Endothelial cell (in vitro differentiated cells): ENCODE measurements at places on chromosomes 6 and 20.

DNA sequence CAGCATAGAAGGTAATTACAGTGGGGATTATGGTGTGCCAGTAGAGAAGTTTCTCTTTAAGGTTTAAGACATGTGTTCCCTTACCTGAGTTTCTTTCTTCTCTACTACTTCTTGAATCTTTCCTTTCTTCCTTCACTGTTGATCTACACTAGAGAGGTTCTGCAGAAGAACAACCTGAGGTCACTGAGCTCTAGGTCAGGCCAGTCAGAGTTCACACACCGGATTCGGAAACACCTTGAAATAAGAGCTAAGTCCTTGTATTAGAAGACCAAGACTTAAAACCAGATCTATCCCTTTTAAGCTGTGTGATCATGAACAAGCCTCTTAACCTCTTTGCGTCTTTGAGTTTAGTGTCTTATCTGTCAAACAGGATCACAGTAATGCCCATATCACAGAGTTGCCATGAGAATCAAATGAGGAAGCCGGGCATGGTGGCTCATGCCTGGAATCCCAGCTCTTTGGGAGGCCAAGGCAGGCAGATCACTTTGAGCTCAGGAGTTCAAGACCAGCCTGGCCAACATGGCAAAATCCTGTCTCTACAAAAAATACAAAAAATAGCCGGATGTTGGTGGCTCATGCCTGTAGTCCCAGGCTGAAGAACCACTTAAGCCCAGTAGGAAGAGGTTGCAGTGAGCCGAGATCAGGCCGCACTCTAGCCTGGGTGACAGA is 22.0 kb upstream of the TGM3 start:
- no peak for DNase-seq
- no peak overlapping the region for H3K27ac ChIP-seq
- H3K36me3 ChIP-seq, result no peaks in the 10 kb centered on the region
- no peaks in the 10 kb centered on the region for H3K4me1 ChIP-seq
- no peaks in the 10 kb centered on the region for H3K27me3 ChIP-seq
- H3K4me3 ChIP-seq, result no peak overlapping the region

DNA sequence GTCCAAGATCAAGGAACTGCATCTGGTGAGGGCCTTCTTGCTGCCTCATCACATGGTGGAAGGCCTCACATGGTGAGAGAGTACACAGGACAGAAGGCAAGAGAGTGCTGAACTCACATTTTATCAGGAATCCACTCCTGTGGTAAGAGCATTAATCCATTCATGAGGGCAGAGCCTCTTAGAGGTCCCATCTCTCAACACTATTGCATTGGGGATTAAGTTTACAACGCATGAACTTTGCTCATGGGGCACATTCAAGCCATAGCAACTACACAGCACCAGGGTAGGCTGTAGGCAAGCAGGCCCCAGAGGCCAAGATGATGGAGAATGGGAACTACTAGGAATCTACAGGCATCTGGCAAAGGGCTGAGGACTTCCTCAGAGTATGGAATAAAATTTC is 10.0 kb upstream of the TGIF2 start:
- no peak for DNase-seq
- H3K27me3 ChIP-seq, result peaks cover 2% of the 10 kb centered on the region
- H3K36me3 ChIP-seq, result peaks cover 4% of the 10 kb centered on the region
- H3K4me1 ChIP-seq, result no peaks in the 10 kb centered on the region

GRCh38 chr6:142395768-142396231 is 94.0 kb downstream of the ADGRG6 start:
- peak overlapping the region; percentile 86 for H3K27ac ChIP-seq
- no peak for DNase-seq
- H3K4me3 ChIP-seq, result no peak overlapping the region
- no peaks in the 10 kb centered on the region for H3K27me3 ChIP-seq

DNA sequence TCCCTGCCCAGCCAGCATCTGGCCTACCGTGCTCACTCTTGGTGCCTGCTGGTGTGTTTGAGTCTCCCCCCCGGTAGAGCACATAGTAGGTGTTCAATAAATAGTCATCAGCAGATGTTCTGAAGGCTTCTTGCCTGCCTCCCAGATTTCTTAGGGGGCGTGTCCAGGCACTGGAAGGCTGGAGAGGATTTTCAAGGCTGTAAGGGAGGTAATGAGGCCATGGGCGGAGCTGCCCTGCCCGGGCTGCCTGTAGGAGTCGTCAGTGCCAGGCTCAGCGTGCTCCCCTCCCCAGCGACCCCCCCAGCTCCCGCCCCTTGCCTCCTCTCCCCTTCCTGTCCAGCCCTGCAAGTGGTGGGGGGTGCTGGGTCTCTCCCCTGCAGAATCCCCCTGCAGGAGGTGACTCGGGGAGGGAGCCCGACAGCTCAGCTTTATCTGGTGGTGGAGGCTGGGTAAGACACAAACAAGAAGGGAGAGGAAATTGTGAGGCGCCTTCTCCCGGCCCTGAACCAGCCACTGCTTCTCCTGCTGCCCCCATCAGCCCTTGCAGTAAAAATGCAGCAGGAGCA is 55.9 kb downstream of the BCAS4 start:
- no peak overlapping the region for H3K4me3 ChIP-seq
- peaks cover 3% of the 10 kb centered on the region for H3K36me3 ChIP-seq

DNA sequence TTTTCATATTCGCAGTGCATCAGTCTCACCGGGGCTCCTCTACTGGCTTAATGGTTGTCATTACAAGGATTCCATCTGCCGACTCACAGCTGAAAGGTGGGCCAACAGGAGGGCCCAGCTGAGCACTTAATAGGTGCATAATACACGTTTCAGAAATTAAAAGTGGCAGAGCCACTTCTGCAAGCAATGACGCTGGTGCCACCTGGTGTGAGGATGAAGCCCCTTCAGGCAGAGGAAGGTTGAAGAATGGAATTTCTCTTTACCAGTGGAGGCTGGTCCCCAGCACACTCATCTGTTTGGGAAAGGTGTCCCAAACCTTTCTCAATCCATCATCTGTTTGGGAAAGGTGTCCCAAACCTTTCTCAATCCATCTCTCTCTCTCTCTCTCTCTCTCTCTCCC is 8.2 kb upstream of the STMND1 start:
- no peaks in the 10 kb centered on the region for H3K4me1 ChIP-seq
- no peaks in the 10 kb centered on the region for H3K36me3 ChIP-seq
- H3K27me3 ChIP-seq, result peaks cover 1% of the 10 kb centered on the region
- no peak overlapping the region for H3K4me3 ChIP-seq
- no peak overlapping the region for H3K27ac ChIP-seq

DNA sequence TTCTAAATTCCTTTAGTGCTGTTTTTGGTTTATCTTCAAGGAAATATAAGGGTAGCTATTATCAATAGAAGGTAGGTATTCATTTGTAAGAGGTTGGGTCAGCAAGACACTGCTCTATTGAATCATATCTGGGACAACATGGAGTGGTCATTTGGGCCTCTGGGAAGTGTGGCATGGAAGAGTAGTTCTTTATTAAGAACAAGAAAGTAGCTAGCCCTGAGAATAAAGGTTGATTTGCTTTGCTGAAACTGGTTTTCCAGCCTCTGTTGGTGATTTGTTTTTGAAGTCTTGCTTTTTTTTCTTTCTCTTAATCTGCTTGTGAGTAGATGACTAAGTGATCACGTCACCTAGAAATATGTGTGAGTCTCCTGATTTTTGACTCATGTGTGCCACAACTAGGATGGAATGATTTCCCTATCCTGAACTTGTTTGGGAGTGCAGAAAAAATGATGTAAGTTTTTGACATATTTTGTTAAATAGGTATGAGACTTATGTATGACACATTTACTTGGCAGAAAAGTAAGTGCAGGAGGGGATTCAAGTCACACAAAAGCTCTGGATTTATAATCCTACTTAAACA is 381.8 kb downstream of the CENPW start:
- H3K4me3 ChIP-seq, result no peak overlapping the region
- H3K36me3 ChIP-seq, result peaks cover 6% of the 10 kb centered on the region
- no peak overlapping the region for H3K27ac ChIP-seq

DNA sequence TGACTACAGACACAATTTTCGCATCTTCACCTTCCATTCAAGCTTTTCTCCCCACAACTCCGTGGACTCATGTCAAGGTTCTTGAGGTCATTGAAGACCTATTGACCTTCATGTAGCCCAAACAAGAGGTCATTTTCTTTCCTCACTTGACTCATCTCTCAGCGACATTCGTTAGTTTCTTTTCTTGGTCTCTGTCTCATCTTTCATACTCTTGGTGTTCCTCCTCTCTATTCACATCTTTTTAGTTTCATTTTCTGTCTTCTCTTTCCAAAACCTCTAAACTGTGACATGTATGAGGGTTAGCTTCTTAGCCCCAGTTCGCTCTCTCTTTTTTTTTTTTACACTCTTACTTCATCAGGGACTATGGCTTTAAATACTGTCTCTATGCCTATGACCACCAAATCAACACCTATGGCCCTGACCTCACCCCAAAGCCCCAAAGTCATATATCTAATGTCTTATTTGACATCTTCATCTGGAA is 128.6 kb upstream of the BACH2 start:
- DNase-seq, result no peak
- no peaks in the 10 kb centered on the region for H3K4me1 ChIP-seq
- peaks cover 1% of the 10 kb centered on the region for H3K27me3 ChIP-seq
- no peaks in the 10 kb centered on the region for H3K36me3 ChIP-seq

DNA sequence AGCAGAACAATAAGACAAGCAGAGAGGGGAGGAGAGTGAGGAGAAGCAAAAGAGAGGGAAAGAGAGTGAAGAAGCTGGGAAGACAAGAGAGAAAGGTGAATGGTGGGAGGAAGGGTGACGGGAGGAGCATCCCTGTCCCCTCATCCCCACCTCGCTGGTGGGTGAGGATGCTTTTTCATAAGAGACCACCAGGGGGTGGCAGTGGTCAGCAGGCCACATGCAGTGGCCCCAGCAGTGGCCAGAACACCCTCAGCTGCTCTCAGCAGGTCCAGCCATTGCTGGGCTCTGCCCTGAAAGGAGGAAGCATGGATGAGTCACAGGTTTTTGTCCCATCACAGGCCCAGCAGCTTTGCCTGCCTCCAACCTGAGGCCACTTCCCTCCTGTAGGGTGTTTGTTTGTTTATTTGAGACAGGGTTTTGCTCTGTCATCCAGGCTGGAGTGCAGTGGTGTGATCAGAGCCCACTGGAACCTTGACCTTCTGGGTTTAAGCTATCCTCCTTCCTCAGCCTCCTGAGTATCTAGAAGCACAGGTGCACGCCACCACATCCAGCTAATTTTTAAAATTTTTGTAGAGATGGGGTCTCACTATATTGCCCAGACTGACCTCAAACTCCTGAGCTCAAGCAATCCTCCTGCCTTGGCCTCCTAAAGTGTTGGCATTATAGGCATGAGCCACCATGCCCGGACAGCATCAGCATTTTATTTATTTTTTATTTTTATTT is 24.0 kb downstream of the FGD2 start:
- peak; percentile 79 for DNase-seq
- H3K36me3 ChIP-seq, result no peaks in the 10 kb centered on the region
- no peak overlapping the region for H3K27ac ChIP-seq
- no peaks in the 10 kb centered on the region for H3K4me1 ChIP-seq
- H3K4me3 ChIP-seq, result no peak overlapping the region
- H3K27me3 ChIP-seq, result peaks cover 10% of the 10 kb centered on the region

DNA sequence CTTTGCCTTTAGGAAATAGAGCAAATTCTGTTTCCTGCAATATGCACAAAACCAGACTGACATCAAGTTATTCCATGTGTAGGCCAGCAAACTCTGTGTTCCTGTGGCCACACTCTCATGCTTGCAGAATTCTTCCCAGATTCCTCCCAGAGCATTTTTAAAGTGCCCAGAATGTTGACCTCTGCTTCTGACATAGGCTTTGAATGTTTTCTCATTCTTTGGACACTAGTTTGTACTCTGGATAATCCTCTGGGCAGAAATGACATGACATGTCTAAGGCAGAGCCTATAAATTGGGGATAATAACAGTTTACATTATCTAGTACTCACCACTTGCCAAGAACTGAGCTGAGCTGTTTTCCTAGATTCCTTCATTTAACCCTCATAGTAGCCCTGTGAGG is 9.2 kb upstream of the EFHC1 start:
- no peaks in the 10 kb centered on the region for H3K4me1 ChIP-seq
- no peak for DNase-seq
- no peaks in the 10 kb centered on the region for H3K36me3 ChIP-seq

GRCh38 chr6:89044328-89045010 is 36.1 kb upstream of the PNRC1 start:
- H3K4me3 ChIP-seq, result no peak overlapping the region
- H3K27me3 ChIP-seq, result peaks cover 6% of the 10 kb centered on the region
- H3K36me3 ChIP-seq, result peaks cover 4% of the 10 kb centered on the region
- no peak for DNase-seq

DNA sequence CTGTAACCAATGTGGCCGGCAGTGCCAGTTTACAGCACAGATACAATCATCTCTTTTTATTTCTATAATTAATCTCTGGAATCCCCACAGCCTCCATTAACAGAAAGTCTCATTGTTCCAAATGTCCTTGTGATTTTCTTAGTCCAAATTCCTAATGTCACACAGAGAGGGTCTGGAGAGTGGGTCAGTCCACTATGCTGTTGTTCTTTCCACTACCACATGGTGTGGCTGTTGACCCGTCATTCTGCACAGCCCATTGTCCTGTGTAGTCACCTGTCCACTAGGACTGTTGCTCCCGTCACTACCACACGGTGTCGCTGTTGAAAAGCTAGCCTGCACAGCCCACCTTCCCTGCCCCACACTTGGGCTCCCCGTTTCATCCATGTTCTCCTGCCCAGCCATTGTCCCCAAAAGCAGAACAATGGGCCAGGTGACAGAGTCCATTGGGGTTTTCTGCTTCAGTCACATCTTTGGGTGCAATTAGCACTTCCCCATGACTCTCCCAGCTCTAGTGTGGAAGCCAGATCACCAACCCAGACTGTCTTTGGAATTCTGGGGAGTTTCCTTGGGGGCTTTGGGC is 8.6 kb upstream of the LBP start:
- DNase-seq, result peak; percentile 67
- no peaks in the 10 kb centered on the region for H3K27me3 ChIP-seq
- H3K27ac ChIP-seq, result no peak overlapping the region
- H3K4me1 ChIP-seq, result no peaks in the 10 kb centered on the region

GRCh38 chr6:40287296-40287850 is 299.8 kb downstream of the LRFN2 start:
- H3K4me1 ChIP-seq, result no peaks in the 10 kb centered on the region
- H3K27me3 ChIP-seq, result peaks cover 4% of the 10 kb centered on the region
- H3K36me3 ChIP-seq, result no peaks in the 10 kb centered on the region
- no peak for DNase-seq
- no peak overlapping the region for H3K27ac ChIP-seq

GRCh38 chr6:159116343-159116742 is 52.9 kb upstream of the FNDC1 start:
- H3K4me3 ChIP-seq, result no peak overlapping the region
- H3K27ac ChIP-seq, result no peak overlapping the region
- no peaks in the 10 kb centered on the region for H3K36me3 ChIP-seq
- peaks cover 6% of the 10 kb centered on the region for H3K27me3 ChIP-seq
- H3K4me1 ChIP-seq, result no peaks in the 10 kb centered on the region
- no peak for DNase-seq

DNA sequence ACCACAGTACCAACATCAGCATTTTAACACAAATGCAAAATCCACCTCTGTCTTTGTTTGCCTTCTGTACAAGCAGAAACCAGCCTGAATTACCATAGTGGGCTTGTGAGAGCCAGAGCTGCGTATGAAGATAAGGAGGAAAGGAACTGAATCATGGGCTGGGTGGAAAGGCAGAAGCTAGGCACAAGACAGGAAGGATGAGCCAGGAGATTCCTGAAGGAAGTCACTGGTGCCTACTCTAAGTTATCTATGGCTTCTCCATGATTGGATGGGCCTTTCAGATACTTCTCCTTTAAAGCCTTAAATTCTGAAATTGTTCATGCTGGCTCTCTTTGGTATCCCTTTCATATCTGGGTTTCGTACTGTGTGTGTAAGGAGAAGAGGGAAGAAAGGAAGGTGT is 140.6 kb downstream of the LCA5 start:
- H3K27me3 ChIP-seq, result no peaks in the 10 kb centered on the region
- H3K36me3 ChIP-seq, result no peaks in the 10 kb centered on the region
- no peak overlapping the region for H3K27ac ChIP-seq
- no peak overlapping the region for H3K4me3 ChIP-seq

- peaks cover 3% of the 10 kb centered on the region for H3K4me1 ChIP-seq
- H3K4me3 ChIP-seq, result no peak overlapping the region
- H3K27ac ChIP-seq, result no peak overlapping the region
- no peak for DNase-seq
- H3K36me3 ChIP-seq, result no peaks in the 10 kb centered on the region
These were observed 98.3 kb downstream of the AIG1 start for GRCh38 chr6:143159001-143159400.
